Suprapubic skin (tissue), 4 donors: ENCODE measurements at places on chromosomes 13 and 19. TPM values are rescaled to one million over a fixed set of nuclear protein-coding genes. Genes with fewer than 3 reads are reported as not detected.

DNA sequence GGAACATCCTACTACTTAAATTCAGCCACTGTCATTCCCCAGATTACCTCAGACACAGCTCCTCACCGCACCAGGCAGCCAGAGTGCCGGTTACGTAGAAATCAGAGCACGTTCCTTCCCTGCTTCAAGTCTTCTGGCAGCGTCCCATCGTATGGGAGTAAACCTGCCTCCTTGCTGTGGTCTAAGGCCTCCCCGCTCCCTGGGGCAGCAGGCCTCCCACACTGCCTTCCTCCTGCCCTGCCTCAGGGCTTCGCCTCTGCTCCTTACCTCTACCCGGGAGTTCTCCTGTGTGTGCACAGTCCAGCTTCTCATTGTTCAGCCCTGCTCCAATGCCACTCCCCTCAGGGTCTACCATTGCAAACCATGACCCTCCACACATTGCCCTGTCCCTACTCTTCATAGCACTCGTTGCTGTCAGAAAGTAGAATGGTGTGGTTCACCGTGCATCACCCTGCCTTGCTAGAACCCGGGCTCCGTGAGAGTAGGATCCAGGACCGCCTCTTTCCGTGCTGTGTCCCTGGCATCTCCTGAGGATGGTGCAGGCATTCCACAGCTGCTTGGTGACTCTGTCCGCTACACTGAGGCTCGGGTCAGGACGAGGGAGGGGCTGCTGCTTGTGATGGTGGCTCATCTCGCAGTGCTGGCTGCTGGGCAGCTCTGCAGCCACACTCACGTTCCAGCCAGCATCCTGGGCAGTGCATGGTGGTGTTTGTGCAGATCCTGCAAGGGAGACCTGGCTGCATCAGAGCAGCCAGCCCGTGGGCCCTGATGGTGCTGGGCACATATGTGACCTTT is 6.9 kb downstream of the POP4 start:
- DNase-seq = no peak

The ZNF256 gene
- total RNA-seq = 12.0 TPM

The IRGC gene
- not detected for total RNA-seq

GRCh38 chr13:107118506-107118905 is 550.6 kb upstream of the ARGLU1 start:
- DNase-seq = no peak

- DNase-seq = no peak
These were observed 1058.2 kb upstream of the PCDH20 start for GRCh38 chr13:62473944-62474237.

The REEP6 gene
- total RNA-seq = 6.8 TPM

The FAM216B gene
- not detected for total RNA-seq

DNA sequence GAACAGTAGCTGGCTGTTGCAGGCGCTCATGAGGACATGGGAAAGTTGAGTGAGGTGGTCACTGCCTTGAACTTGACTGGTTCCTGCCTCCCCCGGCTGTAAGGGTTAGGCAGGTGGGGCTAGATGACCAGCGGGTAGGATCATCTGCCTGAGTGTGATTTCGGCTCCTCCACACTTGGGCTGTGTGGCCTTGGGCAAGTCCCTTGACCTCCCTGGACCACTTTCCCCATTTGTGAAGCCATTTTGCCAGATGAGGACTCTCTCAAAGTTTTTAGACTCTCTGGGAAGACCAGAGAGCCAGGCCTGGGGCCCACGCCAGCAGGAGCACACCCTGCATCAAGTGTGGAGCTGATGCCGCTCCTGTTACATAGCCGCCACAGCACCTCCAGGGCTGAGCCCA is 9.5 kb downstream of the PPP1R37 start:
- no peak for DNase-seq

The DNAAF3 gene
- 0.48 TPM for total RNA-seq

DNA sequence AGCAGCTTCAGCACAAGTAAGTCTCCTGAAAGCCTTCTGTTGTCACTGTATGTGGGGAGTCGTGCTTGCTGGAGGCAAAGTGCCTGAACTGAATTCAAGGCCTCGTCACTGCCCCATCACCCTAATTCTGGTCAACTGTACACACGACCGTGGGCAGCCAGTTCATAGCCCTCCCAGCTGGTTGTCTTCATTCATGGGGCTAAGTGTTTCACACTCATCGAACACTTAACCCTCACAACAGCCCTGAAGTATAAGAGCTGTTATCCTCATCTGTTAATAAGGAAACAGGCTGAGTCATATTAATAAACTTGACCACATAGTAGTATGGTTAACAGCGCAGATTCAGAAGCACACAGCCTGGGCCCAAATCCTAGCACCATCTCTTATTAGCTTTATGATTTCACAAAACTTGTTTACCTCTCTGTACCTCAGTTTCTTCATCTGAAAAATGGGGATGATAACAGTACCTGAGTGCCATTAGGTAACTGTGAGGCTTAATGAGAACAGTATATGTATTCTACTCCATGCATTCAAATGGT is 66.7 kb downstream of the CDADC1 start:
- DNase-seq = no peak

DNA sequence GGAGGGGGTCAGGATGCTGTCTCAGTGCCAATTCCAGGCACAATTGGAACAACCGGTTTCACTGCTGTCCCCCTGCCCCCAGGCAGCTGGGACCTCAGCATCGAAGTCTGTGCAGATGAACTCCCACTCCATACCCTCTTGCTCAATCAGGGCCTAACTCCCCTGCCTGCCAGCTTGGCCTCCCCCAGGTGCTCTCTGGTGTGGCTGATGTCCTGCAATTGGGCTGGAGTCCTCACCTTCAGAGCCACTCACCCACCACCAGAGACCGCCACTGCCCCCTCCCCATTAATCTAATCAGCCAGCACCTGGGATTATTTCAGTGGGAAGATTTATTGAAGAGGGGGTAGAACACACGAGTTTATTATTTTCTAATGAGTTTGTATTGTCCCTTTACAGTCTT is 118.8 kb downstream of the MIPEP start:
- DNase-seq = no peak

DNA sequence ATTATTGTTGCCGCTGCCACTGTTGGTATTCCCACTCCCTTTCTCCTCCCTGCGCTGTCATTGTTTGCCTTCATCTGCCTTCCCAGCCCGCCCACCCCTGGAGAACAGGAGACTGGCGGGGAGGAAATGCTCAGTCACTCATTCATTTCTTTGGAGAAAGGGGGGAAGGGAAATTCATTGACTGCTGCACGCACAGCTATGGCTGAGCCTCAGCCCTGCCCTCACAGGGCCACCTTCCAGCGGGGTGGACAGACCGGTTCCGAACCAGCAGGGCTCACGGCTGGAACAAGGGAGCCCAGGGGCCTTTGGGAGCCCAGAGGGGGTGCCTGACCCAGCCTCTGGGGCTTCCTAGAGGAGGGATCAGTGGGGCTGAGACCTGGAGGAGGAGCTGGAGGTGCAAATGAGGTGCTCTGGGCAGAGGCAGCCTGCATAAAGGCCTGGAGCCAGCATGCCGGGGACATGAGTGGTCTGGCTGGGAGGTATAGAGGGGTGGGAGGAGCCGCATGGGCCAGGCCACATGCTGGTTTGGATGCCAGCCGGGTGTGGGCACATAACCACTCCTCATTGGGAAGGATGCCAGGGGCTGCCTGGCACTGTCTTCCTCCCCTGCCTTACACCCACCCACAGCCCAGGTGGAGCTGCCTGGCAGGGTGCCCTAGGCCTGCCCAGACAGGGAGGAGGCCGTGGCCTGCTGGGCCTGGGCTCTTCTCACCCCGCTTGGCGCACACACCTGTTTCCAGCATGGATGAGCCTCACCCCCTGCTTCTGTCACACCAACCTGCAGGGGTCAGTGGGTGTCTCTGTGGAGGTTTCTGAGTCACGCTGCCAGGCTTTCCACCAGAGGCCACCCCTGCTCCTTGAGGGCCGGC is 26.8 kb downstream of the PPP5C start:
- DNase-seq = peak; percentile 87

The SERTAD1 gene
- total RNA-seq = 14.0 TPM

- DNase-seq = peak; percentile 93
These were observed 678 bp downstream of the ISOC2 start for GRCh38 chr19:55460670-55461258.

The ZSCAN5B gene
- not detected for total RNA-seq

- no peak for DNase-seq
These were observed 69.3 kb upstream of the SLAIN1 start for GRCh38 chr13:77628170-77628569.

The LILRA6 gene
- total RNA-seq = not detected

- DNase-seq = no peak
These were observed 9.9 kb downstream of the POLD1 start for GRCh38 chr19:50394017-50394416.

The SULT2A1 gene
- 0.32 TPM for total RNA-seq

GRCh38 chr19:58154287-58154678 is 3.7 kb upstream of the ZNF329 start:
- DNase-seq = no peak

GRCh38 chr13:106789911-106790310 is 222.0 kb upstream of the ARGLU1 start:
- DNase-seq = no peak
